ENCODE measurements at places on chromosomes 4 and X.

GRCh38 chr4:110005461-110006056 is 92.9 kb downstream of the EGF start:
- DNase-seq, result peak; percentile 68

DNA sequence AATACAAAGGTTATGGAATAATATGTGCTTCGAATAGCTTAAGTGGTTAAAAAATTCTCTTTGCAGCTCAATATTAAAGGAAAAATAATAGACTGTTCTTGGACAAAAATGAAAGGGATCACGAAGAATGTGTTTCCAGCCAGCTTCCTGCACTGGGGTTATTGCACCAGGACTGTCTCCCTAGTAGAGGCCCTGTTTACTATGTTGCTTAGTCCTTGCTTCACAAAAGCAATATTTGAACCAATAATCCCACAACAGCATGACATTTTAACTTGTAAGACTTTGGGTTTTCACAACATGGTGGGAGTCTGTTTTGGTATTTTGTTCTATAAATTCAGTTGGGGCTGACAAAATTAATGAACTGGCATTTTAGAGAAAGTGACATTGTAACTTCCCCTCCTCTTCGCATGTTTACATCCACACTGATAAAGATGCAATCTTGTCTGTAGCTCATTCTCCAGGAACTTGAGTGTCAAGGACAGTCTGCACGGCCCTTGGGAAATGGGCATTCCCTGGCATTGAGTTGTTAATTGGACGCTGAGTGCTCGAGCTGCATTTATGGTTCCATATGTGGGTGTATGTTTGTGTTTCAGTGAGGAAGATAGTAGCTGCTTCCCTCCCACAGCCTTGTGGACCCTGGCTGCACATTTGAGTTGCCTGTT is 39.0 kb downstream of the SHROOM2 start:
- DNase-seq, result no peak

DNA sequence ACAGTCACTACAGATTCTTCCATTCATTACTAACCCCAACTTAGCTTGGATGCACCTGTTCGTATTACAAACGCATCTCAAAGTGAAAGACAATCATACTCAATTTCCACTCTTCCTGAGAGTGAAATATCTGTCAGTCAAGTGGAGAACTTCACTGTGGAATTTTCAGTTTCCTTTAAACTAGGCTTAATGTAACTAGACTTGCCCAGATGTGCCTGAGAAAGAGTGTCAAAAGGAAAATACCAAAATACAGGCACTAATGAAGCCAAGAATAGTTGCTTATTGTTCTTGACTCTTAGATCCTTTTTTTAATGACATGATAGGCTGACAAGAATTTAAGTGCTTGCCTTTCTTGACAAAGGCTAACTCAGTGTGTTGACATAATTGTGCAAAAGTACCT is 72.4 kb upstream of the NR3C2 start:
- no peak for DNase-seq

DNA sequence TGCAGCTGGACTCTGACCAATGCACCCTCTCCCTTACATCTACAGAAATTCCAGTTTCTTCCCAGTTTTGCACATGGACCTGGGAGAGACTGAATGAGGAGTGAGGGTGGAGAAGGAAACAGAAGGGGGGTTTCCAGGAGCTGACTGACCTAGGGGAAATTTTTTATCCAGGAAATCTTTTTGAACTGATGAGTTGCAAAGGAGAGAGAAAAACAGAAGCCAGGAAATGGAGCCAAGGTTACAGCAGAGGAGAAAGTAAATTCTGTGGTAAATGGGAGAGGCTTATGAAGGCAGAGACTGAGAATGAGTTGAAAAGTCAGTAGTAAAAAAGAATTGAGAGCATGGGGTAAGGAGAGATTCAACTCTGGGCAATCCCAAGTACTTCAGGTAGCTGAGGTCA is 192.8 kb downstream of the SMIM20 start:
- DNase-seq, result no peak
